Breast epithelium (tissue), 4 donors: ENCODE measurements at places on chromosomes 1 and 21.

DNA sequence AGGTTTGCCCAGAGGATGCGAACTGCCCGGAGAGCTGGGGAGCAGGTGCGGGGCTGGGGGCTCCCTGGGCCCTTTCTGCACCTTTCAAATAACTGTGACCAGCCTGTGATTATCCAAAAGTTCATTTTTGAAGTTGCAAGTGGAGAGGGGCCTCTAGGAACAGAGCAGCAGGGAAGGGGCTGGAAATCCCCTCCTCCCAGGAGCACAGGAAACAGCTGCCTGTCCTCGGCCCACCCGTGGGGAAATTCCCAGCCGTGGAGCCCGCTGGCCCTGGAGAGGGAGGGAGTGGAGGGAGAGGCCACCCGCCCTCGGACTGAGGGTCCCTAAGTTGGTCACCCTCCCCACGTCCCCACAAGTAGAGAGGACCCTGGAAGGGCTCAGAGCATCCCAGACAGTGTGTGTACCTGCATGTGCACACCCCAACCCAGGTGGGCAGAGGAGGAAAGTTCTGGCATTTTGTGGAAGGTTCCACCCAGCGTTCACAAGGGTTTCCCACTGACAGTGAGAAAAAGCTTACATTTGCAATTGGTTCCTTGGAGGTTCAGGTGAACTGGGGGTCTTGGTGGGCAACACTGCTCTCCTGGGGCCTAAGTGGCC, 1.2 kb upstream of the TNFRSF4 start:
- no peak for DNase-seq

DNA sequence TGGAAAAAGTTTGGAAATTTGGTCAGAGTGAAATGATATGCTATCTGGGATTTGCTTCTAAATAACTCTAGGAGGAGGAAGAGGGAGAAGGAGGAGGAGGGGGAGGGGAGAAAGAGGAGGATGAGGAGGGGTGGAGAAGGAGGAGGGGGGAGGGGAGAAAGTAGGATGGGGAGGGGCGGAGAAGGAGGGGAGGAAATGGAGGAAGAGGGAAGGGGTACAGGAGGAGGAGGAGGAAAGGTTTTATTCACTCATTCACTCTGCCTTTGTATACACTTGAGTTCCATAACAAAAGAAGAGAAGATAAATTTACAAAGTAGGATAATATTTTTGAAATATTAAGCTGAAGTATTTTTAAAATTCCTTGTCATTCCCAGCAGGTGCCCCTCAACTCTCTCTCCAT, 6.3 kb upstream of the VPS26C start:
- no peak for DNase-seq

DNA sequence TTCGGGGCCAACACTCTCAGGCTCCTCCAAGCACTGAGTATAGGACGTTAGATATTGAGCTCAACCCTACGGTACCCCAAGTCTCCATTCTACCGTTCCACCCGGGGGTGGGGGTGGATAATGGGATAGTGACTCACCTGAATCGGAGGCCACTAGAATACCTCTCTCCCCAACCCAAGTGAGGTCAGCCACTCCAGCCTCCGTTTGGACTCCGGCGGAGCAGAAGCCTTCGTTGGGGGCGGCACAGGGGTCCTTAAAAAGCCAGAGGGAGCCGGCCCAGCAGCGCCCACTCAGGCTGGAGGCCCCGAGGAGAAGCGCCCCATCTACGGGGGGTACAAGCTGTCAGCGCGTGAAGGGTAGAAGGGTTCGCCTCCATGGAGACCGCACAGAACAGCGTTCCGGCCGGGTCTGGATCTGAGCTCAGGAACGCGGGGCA, 556 bp downstream of the WDR77 start:
- DNase-seq: no peak

DNA sequence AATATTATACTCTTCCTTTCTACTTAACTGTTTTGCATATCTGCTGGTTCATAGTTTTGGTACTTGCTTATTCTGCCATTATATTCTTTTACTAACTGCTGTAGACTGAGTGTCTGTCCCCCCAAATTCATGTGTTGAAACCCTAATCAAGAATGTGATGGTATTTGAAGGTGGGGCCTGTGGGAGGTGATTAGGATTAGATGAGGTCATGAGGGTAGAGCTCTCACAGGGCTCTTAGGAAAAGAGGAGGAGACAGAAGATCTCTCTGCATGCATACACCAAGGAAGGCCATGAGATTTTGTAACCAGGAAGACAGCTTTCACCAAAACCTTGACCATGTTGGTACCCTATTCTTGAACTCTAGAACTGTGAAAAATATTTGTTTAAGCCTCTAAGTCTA, 354.1 kb upstream of the B3GALT2 start:
- no peak for DNase-seq

DNA sequence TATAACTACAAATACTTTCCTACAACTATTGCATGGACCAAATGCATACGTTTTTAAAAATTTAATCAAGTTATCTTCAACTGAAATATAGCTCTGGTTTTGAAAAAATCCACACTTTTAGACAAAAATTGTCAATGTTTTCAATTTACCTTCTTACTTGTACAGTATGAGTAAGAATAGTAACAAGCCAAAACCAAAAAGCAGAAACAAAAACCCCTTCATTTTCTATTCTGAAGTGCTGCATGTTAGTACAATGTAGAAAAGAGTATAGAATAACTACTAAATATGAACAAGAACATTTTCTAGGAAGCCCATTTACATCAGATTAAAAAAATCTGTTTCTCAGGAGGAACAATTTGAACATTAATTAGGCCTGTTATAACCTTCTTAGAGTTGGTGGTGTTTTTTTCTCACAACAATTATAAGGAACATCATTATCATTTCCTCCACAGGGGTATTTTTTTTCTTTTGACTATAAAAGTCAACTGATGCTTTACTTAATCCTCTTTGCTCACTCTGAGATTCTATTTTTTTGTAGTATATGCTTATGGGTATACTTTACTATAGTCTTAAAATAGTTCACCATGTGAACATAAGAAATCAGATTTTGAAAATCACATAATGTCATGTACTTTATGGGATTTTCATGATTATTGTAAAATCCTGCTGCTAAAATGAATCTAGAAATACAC, 475.4 kb downstream of the PTBP2 start:
- no peak for DNase-seq

DNA sequence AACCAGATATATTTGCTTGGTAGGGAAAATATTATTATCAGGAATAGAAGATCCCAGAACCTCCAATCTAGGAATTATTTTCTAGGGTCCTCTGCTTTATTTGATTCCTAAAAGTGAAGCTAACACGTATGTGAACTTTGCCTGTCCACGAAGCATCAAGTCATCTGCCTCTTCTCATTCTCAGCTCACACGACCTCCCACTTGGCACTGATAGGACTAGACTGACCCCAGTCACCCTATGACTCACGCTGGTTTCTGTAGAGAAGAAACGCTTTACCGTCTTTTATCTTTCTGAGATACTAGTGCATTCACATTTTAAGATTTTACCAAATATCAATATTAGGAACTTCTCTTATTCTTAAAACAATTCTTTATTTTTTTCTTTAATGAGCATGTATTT, 2.0 kb upstream of the KRTAP19-7 start:
- DNase-seq: no peak

DNA sequence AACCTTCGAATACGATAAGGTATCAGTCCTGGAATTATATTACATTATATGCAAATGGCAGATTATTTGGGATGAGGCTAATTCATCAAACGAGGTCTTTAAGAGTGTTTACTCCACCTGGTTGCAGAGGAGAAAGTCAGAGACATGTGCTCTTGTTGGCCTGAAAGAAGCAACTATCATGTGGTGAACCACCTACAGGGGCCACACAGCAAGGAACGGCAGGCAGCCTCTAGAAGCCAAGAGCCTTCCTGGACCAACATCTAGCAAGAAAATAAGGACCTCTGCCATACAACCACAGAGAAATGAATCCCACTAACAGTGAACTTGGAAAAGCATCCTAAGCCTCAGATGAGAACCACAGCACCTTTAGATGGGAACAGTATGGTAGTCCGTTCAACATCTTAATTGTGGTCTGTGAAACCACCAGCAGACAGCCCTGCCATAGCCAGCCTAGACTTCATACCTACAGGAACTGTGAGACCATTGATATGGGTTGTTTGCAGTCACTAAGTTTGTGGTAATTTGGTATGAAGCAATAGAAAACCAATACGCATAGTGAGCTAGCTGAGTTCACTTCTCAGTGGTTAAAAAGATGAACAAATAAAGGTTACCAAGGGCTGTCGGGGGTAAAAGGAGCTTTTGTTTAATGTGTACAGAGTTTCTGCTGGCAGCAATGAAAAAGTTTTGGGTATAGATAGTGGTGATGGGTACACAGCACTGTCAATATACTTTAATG, 345.7 kb upstream of the RUNX1 start:
- DNase-seq: no peak

- no peak for DNase-seq
Observed at GRCh38 chr1:248757784-248758195, 2.2 kb upstream of the LYPD8 start.

GRCh38 chr21:45932922-45933502, 48.6 kb upstream of the COL6A1 start:
- DNase-seq: no peak

DNA sequence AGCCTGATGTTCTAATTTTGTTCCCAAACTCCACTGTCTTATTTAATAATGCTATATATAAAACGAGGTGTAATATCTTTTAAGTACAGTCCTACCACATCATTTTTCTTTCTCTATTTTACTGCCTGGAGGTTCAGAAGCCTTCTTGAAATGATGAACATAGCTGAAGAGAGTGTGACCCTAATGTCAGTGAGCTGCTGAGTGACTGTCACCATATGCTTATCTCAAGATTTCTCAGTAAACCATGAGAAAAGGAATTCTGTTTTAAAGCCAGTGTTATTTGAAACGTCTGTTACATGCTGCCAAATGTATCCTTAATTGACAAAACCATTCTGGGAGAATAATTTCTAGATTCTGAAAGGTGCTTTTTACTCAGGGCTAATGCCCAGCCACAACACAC, 503.5 kb upstream of the TMPRSS15 start:
- DNase-seq: no peak
